ENCODE measurements at places on chromosomes 4 and X.
A peak's percentile ranks its signal among the peaks of the same experiment; 100 is the strongest.

DNA sequence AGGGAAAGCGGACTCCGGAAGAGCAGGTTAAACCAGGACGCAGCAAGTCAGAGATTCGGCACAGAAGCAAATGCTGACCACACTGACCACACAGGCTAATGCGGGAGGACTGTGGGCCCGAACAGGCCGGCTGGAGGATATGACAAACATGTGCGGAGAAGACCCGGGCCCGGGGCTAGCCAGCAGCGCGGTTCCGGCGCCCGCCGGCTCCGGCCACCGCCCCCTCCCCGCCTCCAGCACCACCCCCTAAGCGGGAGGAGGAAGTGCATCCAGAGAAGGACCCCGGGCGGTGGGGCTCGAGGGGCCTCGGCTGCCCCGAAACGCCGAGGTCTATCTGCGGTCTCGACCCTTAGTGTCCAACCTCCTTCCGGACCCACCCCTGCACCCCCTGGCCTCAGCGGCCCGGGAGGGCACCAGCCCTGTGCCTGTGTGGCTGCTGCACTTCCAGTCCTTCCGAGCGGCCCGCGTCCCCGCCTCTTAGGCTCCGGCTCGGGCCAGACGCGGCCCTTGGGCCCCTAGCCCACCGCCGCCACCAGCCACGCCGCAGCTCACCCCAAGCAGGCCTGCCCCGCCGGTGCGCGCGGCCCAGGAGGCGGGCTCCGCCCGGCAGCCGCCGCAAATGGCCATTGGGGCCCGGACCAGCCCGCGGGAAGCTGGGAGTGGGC lies 2.1 kb downstream of the ELOVL6 start:
- DNase-seq = peak; percentile 68

DNA sequence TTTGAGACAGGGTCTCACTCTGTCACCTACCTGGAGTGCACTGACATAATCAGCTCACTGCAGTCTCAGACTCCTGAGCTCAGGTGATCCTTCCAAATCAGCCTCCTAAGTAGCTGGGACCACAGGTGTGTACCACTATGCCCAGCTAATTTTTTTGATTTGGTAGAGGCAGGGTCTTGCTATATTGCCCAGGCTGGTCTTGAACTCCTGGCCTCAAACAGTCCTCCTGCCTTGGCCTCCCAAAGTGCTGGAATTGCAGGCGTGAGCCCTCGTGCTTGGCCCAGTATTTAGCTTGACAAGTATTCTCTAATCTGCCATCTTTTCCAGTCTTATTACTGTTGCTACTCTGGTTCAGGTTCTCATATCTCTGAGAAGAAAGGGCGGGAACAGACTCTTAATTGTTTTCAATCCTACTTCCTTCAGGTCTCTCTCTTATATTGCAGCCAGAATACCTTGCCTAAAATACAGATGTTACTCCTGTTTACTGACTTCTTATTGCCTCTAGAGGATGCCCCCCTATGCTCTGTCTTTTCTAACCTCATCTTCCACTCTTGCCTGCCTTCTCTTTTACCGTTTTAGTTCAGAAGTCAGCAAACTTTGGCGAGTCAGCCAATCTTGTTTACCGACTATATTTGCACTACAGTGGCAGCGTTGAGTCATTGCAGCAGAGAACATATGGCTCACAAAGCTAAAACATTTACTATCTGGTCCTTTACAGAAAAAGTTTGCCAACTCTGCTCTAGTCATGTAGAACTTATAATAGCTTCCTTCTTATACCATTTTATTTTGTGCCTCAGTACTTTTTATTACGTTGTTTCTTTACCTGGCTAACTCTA lies 19.0 kb downstream of the MRPL1 start:
- DNase-seq = no peak

DNA sequence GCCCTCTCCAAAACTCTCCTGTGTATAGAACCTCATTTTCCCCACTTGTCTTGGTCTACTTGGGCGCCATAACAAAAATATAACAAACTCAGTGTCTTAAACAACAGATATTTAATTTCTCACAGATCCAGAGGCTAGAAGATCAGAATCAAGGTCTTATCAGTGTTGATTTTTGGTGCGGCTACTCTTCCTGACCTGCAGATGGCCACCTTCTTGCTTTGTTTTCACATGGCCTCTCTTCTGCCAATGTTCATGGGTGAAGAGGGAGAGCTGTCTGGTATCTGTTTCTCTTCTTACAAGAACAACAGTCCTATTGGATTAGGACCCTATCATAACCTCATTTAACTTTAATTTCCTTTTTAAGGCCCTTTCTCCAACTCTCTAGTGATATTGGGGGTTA lies 177.3 kb downstream of the PABPC4L start:
- no peak for DNase-seq

- no peak for DNase-seq
Measured at GRCh38 chr4:48343035-48343434, 1.7 kb downstream of the SLAIN2 start.

- DNase-seq = no peak
Measured at GRCh38 chrX:67665583-67665982, 121.8 kb downstream of the AR start.

- no peak for DNase-seq
Measured at GRCh38 chr4:23945451-23946017, 55.7 kb upstream of the PPARGC1A start.

DNA sequence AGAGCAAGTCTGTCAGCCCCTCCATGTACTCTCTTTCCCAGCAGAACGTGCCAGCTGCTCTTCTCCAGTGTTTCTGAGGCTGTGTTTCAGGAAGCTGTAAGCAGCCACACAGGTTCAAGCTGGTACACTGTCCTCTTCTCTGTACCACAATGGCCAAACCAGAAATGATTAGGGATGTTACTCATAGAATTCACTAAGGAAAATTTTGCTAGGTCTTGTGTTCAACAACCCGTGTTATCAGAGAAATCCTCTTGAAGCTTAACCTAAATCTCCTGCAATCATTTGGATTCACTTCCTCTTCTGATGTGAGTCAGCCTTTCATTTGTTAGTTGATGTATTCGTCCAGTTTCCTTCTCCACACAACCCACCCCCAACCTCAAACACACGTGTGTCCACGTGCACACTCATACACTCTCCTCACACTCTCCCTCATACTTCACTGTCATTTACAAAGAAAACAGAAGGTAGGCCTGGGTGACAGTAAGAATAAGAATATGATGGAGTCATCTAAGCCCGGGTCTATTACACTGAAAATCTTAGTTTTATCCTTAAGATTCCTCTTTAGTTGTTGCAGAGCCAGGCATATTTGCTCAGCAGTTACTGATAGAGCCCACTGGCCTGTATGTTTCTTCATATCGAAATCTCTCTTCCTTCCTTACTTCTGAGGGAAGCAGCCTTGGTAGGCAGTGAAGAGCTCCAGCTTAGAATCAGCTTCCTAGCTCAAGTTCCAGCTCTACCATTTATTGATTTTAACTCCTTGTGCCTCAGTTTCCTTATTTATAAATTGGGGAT lies 63.4 kb downstream of the DCUN1D4 start:
- no peak for DNase-seq

DNA sequence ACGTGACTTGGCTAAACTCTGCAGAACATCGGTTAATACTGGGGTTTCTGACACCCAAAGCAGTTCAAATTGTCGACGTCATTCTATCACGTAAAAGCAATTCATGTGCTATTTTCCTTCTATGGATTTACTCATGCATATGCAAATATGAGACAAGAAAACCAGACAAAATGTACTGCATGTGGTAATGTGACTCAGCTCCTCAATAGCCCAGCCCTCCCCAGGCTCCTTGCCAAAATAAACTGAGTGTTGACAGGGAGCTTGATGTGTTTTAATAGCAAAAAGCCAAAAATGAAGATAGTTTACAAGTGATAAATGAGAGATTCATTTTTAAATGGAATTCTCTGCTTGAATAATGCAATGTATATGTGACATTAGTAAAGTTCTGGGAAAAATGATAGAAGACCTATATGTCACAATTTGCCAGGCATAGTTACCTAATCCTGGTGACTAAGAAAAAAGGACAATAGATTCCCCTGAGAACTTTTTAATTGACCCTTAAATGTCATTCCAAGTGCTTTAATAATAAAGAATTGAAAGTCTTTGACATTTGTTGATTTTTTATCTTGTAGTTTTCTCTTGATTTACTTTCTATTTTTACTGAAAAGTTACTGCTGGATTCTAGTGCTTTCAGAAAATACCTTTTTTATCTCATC lies 1700.6 kb upstream of the TENM3 start:
- DNase-seq = no peak

DNA sequence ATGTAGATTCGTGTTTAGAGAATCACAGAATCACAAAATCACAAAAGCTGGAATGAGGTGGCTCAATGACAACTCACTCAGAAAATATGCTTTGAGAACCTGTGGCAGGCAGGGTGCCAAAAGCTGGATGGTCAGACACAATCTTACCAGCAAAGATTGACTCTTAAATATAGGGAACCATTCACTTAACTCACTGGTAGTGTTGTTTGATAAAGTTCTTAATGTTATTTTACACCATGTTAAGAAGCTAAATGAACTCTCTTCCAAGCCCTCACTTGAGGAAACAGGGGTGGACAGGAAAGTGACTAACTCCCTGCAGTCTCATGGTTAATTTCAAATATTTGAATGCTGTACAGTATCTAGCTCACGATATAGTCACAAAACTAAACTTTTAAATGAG lies 5.7 kb upstream of the SCOC start:
- DNase-seq = no peak

DNA sequence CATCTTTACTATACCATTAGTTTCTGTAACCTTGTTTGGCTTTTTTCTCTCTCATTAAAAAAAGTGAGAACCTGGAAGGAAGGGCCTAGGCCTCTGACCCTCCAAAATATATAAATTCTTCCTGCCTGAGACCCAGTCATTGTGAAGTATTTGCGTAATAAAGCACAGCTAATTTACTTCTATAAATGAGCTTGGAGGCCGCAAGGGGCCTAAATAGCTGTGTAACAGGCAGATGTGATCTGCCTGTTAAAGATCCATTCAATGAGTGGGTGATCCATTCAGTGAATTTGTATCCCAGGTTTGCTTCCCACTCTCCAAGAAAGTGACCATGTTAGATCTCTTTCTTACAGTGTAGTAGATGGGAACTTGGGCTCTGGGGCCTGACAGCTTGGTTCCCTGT lies 595 bp upstream of the PYURF start:
- no peak for DNase-seq

DNA sequence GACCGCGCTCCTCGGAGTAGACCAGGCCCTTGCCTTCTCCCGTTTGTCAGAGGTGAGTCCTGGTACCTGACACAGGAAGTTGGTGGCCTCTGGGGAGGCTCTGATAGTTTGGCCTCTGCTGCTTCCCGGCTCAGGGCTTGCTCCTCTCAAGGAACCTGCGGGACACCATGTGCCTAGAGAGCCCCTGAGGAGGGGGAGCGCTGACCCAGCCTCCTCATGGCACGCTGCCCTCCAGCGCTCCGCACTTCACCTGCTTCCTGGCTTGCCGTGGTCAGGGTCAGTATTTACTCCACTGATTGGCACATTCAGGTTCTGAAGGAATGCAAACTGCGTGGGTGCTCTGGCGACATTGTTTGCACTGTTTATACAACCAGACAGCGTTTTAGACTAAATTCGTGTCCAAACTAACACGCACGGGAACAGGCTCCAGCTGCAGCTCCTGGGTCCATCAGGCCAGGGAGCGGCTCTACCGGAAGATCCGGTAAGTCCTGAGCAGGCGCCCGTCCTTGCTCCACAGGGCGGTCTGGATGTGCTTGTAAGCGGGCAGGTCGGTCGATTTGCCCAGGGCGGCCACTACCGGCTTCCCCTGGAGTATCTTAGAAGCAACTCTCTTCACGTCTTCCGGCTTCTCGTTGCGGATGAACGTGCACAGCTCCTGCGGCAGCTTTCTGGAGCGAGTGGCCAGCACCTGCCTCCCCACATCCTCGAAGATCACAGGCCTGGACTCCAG lies 121.6 kb upstream of the GRID2 start:
- DNase-seq = no peak

- DNase-seq = no peak
Measured at GRCh38 chr4:10267066-10267465, 150.5 kb upstream of the WDR1 start.

- DNase-seq = no peak
Measured at GRCh38 chr4:29853833-29854232, 866.3 kb upstream of the PCDH7 start.

DNA sequence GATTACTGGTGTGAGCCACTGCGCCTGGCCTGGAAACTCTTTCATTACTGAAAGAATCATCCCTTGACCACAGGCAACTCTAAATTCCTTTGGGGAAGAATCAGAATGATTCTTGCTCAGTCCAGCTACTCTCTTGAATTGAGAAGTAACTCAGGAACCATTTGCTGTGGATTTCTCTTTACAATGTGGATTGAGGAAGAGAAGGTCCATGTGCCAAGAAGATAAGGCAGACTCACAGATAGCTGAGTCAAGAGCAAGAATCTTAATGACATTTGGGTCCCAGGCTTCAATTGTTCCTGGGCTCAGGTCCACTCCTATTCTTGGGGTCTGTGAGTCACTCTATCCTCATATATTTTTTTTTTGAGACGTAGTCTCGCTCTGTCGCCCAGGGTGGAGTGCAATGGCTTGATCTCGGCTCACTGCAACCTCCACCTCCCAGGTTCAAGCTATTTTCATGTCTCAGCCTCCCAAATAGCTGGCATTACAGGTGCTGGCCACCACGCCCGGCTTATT lies 6.2 kb upstream of the MGARP start:
- DNase-seq = no peak

DNA sequence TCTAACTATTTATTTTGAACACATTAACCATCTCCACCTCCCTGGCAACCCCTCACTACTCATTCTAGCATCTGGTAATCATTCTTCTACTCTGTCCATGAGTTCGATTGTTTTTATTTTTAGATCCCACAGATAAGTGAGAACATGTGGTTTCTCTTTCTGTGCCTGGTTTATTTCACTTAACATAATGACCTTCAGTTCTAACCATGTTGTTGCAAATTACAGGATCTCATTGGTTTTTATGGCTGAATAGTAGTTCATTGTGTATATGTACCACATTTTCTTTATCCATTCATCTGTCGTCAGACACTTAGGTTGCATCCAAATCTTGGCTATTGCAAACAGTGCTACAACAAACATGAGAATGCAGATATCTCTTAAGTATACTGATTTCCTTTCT lies 33.4 kb upstream of the FAM47B start:
- DNase-seq = no peak

DNA sequence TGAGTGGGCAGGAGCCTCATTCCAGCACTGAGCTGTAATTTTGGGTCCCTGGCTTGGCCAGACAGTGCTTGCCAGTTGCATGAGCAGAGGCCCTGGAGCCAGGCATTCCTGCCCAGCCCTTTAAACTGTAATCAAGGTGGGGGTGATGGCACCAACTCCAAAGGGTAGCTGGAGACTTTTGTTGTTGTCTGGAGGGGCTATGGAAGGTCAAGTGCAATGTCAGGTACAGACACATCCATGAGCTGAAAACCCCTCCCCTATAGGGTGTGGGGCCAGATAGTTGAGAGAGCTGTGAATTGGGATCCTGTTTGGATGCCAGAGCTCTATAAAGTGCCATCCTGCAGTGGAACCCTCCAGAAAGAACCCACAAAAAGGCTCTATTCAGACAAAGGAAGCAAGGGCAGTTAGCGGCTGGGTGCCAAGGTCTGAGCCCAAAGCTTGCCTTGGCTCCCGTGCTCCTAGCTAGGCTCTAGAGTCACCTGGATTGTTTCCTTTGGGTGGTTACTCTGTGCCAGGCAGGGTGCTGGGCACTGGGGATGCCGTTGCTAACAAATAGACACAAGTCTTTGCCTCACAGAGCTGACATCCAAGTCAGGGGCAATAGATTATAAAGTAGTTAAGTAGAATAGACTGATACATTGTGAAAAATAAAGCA lies 163.0 kb downstream of the EFNB1 start:
- DNase-seq = no peak
